Cardiac muscle cell (in vitro differentiated cells and primary cell): ENCODE measurements at places on chromosomes 12 and 14. TPM values are rescaled to one million over a fixed set of nuclear protein-coding genes. Genes with fewer than 3 reads are reported as not detected.

DNA sequence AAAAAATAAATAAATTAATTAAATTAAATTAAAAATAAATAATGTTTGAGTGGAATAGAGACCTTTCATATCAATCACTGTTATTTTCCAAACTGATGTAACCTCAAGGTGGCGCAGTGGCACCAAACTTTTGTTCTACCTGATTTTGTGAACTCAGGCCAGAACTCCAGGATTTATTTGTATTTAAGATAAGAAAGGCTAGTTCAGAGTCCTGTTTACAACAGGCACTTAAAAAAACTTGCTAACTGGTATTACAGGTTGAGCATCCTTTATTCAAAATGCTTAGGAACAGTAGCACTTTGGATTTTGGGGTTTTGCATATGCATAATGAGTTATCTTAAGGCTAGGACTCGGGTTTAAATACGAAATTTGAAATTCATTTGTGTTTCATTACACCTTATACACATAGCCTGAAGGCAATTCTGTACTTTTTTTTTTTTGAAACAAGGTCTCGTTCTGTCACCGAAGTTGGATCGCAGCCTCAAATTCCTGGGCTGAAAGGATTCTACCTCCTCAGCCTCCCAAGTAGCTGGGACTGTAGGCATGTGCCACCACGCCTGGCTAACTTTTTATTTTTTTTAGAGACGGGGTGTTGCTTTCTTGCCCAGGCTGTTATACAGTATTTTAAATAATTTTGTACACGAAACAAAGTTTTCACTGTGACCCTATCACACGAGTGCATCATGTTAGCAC, 32.4 kb downstream of the YY1 start:
- peak; percentile 30 for DNase-seq

DNA sequence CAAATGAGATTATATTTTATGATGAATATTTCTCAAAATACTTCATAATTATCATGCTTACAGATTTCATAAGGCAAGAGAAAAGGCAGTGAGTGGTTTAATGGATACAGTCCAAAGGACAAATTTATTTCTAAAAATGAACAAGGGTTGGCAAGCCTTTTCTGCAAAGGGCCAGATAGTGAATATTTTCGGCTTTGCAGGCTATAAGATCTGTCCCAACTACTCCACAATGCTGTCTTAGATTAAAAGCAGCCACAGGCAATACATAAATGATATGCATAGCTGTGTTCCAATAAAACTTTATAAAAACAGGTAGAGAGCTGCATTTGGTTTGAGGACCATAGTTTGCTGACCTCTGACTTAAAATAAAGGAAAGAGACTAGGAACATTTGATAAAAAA, 42.9 kb upstream of the STK38L start:
- no peak for DNase-seq

GRCh38 chr14:21097636-21098075, 799 bp downstream of the ZNF219 start:
- peak; percentile 62 for DNase-seq

GRCh38 chr12:8081251-8081920, 688 bp upstream of the NECAP1 start:
- DNase-seq: peak; percentile 9

GRCh38 chr12:124626971-124627411, 59.6 kb upstream of the NCOR2 start:
- no peak for DNase-seq

GRCh38 chr12:111084158-111084557, 163.8 kb upstream of the MYL2 start:
- DNase-seq: no peak

GRCh38 chr14:99981806-99982205, 83.4 kb upstream of the EVL start:
- DNase-seq: no peak

DNA sequence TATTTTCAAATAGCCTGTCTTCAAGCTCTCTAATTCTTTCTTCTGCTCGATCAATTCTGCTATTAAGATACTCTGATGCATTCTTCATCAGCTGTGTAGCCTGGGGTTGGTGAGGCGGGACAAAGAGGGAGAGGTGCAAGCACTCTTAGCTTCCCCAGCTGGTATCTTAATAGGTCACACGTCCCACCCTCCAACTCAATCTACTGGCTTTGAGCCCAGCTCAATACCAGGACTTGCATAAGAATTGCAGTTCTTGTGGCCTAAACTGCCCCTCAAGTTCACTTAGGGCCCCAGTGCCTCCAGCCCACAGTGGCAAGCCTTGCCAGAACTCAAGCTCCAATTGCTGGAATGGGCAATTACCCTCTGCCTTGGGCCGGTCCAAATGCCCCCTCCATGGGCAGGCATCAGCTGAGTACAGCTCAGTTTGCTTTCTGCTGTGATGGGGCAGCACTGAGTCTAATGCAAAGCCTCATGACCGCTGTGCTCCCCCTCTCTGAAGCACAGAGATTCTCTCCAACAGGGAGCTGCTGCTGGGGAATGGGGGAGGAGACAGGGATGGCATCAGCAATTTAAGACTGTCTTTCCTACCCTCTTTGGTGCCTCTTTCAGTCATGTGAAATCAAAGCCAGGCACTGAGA, 5.6 kb upstream of the SPATA7 start:
- peak; percentile 10 for DNase-seq

CD163 gene
- 0.06 TPM in 1 of 2 replicates, not detected in the other for total RNA-seq

OR11H6 gene
- not detected in 2 replicates for total RNA-seq

KRT2 gene
- not detected in 2 replicates for total RNA-seq

TAS2R8 gene
- total RNA-seq: 0.45 TPM in 1 of 2 replicates, not detected in the other
